ENCODE measurements at places on chromosomes 7 and 10.

GRCh38 chr7:13898957-13899670, 90.4 kb downstream of the ETV1 start:
- no peak for DNase-seq

DNA sequence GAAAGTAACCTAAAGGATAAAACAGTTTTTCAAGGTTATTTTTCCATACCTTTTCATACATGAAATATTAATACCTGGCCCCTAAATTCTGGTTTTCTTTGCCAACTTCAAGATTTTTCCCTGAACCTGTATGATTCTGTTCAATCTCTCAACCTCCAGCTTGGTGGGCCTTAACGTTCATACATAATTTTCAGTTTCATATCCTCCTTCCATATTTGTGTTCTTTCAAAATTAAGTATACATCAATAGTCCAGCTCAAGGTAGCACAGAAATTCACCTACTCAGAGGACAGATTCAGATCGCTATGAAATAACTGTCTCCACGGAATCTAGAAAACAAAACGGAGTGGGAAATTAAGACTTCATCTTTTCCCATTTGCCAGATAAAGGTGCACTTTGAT, 505.8 kb upstream of the GHITM start:
- no peak for DNase-seq

- DNase-seq: no peak
These were observed 224.8 kb downstream of the ZNF248 start for GRCh38 chr10:37632641-37633040.

DNA sequence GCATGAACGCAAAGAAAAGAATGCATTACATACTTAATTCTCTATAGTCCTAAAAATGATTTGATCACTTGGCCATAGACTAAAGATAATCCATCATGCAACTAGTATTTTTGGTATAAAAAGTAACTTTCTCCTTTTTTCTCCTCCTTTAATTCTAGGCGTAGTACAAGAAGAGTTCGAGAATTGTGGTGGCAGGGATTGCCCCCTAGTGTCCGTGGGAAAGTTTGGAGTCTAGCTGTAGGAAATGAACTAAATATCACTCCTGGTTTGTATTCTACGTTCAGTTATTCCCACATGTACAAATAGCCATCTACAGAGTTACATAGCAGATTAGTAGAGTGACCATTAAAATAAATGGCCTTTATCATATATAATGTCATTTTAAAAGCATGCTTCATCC, 45.5 kb upstream of the HELLS start:
- DNase-seq: no peak

GRCh38 chr7:94264756-94265155, 129.9 kb upstream of the COL1A2 start:
- DNase-seq: peak; percentile 14

DNA sequence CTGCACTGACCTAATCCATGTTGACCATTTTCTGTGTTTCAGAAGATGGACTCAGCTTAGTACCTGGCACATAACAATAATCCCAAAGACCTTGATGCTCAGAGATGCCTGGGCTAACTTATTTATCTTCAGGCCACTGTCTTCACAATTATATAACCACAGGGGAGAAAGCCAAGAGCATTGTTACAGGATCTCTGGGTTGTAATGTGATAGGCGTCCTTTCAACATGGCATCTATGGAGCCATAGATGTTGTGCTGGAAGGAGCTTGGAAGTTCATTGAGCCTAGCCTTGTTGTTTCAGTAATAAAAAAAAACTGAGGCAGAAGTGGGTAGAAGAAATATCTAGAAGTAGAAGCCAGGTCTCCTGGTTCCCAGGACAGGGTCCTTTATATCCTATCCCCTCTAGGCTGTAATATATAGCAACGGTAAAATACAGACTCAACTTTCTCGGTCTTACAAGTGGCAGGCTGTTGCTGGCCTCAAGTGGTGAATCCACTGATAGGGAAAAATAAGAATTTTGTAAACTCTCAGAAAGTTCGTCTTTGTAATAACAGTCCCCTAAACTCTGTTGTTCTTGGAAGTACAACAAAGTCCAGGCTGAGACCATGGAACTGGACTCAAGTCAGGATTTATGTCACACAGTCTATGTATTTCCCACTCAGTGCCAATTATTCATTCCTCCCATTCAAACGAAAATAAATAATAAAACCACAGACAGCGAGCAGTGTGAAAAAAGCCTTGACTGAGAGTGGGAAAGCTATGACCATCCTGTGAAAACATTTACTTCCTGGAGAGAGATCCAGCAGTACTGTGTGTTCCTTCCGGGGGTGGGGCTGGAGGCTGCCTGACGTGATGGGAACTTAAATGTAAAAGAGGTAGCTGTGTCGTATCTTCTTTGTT, 277.6 kb downstream of the REEP3 start:
- DNase-seq: peak; percentile 93

DNA sequence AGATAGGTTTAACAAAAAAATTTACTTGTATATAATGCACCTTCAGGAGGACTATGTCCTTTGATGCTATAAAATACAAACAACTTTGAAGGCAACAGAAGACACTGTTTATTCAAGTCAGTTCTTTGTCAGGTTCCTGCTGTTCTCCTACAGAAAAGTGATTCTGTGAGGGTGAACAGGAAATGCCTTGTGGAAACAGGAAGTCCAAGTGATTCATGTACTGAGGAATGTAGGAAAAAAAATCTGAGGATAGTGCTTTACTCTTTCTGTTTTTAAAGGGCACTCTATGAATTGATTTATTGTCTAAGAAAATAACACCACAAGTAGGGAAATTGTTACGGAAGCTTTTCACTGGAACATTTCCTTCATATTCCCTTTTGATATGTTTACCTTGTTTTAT, 171.9 kb downstream of the HDAC9 start:
- peak; percentile 80 for DNase-seq

- no peak for DNase-seq
These were observed 86.5 kb upstream of the NMT2 start for GRCh38 chr10:15254808-15255648.

DNA sequence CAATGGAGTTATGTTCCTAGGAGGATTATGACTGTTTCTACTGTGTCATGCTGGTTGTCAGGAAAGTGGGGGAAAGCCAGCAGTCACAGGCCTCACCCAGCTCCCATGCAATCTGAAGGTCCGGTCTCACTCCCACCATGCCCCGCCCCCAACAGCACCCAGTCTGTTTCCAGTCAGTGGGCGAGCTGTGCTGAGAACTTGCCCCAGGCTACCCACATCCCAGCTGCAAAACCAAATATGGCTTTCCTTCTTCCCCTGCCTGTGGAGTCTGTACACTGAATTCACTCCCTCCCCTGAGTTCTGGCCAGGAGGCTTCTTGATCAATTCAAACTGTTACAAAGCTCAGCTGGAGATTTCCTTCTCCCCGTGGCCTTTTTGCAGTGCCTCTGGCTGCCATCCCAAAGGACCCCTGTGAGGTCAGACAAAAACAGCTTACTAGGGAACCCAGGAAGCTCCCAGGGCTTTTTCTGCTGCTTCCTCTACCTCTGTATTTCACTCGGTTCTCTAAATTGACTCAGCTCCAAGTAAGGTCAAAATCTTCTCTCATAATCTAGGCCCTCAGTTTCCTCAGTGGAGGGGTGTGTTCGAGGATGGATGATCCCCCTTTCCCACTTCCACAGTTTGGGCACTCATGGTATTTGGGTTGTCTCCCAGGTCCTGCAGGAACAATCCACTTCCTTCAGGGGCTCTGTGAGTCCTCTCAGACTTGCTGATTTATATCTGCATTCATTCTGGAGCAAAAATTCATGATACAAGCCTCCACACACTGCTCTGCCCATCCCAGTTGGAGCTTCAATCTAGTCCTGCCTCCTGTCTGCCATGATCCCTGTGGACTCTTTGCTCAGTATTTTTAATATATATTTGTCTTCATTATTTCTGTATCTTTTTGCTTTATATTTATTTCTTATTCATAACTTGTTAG, 205.5 kb downstream of the SEMA3D start:
- no peak for DNase-seq

DNA sequence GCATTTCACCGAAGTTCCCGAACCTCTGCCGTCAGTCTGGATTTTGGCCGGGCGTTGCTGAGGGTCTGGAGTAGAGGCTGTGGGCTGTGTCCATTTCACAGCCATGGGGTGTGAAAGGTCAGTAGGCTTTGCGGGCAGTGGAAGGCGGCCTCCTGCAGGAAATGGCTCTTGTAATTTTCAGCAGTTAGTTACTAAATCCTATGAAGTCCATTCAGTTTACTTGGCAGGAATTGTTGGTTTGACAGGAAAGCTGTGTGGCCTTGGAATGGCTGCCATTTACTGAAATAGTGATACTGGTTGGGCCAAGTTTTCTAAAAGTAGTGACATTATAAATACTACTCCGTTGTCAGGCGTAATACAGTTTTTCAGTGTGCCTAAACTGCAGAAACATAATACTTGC, 303.7 kb downstream of the CCDC3 start:
- no peak for DNase-seq

- peak; percentile 77 for DNase-seq
These were observed 102.8 kb upstream of the ZNF438 start for GRCh38 chr10:31134311-31134952.

DNA sequence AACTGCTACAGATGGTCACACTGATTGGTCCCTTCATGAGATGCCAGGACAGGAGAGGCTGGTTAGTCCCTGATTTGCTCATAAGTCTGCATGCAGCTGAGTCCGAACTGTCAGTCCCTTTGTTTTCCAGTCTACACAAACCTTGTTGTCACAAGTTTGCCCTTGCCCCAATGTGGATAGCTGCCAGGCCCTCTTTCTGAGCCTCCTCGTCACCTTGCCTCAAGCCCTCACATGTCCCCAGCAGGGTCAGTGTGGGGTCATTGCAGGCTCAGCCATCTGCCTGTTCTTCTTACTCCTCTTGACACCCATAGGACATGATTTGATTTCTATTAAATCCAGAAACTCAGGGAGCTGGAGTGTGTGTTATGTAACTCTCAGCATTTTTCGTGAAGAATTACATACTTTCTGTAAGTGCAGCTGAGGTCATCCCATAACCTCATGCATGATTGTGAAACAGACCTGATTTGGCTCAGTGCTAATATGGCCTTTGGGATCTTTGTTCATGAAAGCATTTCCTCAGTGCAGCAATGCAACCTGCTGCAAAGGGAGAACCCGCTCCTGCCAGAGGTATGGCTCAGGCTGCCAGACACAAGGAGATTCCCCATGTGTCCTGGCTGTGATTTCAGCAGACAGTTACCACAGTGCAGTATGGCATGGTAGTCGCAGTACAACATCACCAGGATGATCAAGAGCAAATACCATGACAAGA, 70.0 kb upstream of the ZMIZ2 start:
- peak; percentile 84 for DNase-seq

DNA sequence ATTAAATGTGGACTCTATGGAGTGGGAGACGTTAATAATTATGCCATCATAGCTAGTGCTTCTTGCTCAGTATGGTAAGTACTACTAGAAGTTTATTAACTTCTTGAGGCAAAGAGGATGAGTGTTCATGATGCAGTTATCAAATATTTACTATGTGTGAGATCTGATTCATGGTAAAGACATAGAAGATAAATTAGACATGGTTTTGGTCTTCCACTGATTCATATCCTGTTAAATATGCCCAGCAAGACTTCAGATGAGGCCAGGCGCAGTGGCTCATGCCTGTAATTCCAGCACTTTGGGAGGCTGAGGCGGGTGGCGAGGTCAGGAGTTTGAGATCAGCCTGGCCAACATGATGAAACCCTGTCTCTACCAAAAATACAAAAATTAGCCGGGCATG, 547.1 kb upstream of the ANKRD30A start:
- peak; percentile 83 for DNase-seq

GRCh38 chr10:125041856-125042506, 100.1 kb downstream of the ZRANB1 start:
- DNase-seq: peak; percentile 74

DNA sequence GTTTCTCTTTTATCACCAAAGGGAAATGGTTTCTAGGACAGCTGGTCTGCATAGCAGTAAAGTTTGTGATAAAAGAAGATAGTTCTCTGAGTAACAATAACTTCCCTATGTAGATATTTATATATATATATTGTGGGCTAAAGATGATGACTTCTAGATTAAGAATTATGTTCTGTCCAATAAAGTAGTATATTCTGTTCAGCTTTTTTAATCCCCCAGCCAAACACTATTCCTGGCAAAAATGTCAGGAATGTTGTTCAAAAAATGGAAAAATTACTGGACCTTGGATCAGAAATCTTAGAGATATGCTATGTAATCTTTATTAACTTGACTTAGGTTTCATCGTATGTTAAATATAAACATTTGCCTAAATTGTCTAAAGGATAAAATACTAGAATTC, 136.3 kb upstream of the GNAI1 start:
- peak; percentile 41 for DNase-seq

DNA sequence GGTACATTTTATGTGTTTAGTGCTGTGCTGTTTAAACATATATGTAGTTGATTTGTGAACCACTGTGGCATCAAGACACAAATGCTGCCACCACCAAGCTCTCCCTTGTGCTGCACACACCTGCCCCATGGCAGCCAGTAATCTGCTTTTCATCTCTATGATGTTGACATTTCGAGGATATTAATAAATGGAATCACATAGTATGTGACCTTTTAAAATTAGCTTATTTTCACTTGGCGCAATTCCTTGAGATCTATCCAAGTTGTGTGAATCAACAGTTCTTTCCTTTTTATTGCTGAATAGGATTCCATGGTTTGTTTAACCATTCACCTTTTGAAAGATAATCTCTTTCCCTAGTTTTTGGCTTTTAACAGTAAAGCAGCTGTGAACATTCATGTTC, 73.1 kb downstream of the BMPR1A start:
- no peak for DNase-seq

DNA sequence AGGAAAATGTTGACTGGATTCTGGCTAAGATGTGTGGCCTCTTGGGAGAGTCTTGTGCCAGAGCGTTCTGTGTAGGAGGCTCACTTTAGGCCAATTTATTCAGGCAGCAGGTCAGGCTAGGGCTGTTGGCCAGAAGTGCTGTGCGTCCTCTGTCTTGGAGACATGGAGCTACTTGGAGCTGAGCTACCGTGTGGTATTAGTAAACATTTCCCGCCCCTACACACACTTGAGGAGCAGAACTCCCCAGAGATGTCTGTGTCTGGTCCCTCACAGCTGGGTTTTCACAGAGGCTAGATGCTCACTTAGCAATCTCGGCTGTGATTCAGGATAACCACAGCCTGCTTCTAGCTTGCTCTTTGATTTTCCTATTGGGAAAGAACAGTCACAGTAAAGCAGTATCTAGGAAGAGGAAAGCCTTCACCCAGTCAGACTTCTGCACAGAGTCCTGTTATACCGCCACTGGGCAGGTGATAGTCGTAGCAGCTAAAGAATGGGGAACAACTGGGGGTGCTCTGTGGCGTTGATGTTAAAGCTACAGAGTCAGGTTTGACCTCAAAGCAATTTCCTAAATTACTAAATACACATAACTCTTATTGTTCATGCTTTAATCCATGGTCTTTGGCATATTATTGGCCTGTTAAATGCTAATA, 86.7 kb downstream of the MDFIC start:
- peak; percentile 59 for DNase-seq

- DNase-seq: no peak
These were observed 2.4 kb downstream of the TLL2 start for GRCh38 chr10:96511044-96511945.

- peak; percentile 26 for DNase-seq
These were observed 337.1 kb upstream of the AKR1E2 start for GRCh38 chr10:4488904-4489303.

DNA sequence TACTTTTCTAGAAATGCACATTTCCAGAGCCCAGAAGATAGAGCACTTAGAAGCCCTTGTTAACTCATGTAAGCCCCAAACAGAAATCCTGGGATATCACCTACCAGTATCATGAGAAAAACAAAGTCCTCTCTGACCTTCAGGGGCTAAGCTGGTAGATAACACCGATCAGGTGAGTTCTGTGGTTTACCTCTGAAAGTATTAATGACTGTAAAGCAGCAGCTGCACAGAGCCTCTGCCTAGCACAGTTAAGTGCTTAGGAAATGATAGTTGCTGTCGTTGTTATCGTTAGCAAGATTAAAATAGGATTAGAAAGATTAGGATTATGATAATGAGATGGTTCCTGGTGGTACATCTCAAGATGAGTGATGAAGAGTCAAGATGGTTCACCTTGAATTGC, 64.9 kb downstream of the PLXNA4 start:
- no peak for DNase-seq

All from fibroblast of skin of right quadriceps (primary cell).